ENCODE measurements at places on chromosomes 1 and 21. TPM values are rescaled to one million over a fixed set of nuclear protein-coding genes. Genes with fewer than 3 reads are reported as not detected.

DNA sequence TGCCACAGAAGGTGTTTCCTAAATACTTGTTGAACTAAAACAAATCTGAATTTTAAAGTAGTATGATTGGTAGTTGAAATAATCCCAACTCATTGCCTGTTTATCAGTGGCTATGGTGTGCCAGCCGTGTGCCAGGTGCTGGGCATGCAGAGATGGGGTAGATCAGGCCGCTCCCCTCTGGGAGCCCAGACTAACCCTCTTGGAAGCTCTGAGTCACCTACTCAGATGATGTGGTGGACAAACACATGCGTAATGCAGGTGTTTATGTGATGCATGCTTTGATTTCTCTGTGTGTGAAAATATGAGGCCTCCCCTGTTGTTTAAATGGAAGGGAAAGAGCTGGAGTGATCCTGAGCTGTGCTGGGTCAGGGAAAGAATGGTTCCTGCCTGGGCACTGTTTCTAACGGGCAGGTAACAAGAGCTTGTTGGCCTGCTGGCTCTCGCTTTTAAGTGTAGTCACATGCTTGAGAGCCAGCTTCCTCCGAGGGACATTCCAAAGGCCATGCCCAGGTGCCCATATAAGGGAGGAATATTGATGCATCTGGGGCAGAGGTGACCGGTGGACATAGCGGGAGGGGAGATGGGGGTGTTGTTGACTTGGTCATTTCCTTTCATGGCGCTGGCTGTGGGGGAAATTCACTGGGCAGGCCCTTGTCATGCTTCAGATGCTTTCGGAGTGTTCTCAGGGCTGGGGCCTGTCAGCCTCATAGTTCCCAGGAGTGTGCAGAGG lies 10.2 kb downstream of the MFN2 start:
- no peak for DNase-seq

- DNase-seq: peak; percentile 93
These were observed 5.9 kb downstream of the MAP7D1 start for GRCh38 chr1:36161641-36162531.

DNA sequence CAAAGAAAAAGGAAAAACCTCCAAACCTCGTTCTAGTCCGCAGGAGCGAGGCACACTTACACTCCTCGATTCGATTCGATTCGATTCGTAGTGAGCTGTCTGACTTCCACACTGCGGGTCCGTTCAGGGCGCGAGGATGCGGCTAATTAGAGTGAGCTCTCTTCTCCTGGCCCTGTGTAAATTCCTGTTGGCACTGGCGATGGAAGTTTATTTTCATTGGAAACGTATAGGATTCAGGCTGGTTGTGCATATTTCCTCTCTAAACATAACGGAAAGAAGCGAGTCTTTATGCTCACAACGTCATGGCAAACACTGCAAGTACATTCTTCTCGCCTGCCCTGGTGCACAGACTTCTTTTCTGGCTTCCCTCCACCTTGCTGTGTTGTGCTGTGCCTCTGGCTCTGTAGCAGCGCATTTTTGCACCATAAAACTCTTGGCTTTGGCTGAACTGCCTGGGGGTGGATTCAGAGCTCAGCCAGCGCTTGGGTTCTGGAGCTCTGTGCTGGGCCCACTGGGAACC lies 2.7 kb downstream of the HUNK start:
- DNase-seq: no peak

Gene DCDC2B
- total RNA-seq: not detected

Gene RIIAD1
- total RNA-seq: not detected
